NCI-H2081 (cell line): ENCODE measurements at places on chromosomes 4 and X.

- DNase-seq, result peak; percentile 88
Observed at GRCh38 chrX:30364229-30364628, 55.0 kb upstream of the NR0B1 start.

DNA sequence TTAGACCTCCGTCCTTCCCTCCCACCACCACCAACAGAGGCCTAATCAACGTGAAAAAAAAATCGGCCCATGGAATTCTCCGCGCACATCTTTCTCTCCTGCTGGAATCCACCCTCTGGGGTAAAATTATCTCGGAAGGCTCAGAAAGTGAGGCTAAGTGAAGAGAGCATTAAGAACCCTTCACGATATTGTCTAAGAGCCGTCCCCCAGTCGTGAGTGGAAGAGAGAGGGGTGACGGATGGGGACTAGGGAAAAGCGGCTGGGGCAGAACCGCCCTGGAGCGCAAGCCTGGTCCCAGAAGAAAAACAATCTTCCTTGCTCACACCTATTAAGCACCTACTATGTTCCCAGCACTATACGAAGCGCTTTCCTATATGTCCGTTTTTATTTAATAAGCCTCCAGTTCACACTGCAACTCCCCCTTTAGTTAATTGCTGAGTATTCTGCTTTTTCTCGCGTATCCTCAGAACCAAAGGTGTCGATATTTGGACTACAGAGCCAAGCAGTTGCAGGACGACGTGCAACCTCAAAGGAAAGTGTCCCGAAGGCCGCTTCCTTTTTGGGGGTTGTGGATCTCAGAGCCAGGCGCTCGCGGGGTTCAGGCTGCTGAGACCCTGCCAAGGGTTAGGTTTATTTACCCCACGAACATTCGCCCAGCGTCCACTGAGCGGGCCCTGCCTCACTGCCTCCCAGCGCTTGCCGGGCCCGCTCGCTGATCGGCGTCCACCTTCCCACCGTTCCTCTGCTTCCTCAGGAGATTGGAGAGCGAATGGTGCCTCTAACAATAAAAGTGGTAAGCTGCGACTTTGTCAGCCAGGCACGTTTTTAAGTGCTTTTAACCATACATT, 889 bp downstream of the MGARP start:
- DNase-seq, result no peak

DNA sequence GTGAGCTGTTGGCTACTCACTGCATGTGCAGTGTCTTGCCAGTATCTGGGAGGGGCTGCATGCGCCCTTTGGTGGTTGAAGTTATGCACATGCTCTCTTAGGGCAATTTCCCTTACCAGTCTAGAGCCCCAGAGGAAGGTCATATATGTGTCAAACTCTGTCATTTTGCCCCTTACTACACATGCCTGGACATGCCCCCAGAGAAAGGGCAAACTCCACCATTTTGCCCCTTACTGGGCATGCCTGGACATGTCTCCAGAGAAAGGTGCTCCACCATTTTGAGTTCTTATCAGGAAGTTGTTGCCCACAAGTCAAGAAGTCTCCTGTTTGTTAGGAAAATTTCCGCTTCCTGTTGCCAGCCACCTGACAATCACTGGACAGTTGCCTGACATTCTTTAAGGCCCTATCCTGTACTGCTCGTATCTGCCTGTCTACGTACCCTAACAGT, 56.4 kb upstream of the PLAC8 start:
- no peak for DNase-seq

DNA sequence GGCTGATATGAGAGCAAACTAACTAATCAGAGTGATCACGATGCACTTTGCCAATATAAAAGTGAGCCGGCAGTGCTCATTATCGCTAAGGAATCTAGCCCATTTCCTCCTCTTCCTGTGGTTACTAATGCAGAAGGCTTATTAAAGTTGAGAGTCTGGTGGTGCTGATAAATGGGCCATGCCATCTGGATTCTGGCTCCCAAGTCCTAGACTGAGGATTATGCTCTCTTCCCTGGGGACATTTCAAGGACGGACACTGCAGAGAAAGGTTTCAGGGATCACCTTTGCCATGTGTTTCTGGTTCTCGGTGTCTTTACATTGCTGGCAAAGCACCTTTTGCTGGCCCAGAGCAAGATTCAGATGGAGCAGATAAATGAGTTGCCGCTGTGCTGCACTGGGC, 85.3 kb downstream of the RTL5 start:
- no peak for DNase-seq

- no peak for DNase-seq
Observed at GRCh38 chr4:83996254-83996653, 460.3 kb downstream of the GPAT3 start.
